ENCODE measurements at places on chromosomes 7 and 10.
A peak's percentile ranks its signal among the peaks of the same experiment; 100 is the strongest.

DNA sequence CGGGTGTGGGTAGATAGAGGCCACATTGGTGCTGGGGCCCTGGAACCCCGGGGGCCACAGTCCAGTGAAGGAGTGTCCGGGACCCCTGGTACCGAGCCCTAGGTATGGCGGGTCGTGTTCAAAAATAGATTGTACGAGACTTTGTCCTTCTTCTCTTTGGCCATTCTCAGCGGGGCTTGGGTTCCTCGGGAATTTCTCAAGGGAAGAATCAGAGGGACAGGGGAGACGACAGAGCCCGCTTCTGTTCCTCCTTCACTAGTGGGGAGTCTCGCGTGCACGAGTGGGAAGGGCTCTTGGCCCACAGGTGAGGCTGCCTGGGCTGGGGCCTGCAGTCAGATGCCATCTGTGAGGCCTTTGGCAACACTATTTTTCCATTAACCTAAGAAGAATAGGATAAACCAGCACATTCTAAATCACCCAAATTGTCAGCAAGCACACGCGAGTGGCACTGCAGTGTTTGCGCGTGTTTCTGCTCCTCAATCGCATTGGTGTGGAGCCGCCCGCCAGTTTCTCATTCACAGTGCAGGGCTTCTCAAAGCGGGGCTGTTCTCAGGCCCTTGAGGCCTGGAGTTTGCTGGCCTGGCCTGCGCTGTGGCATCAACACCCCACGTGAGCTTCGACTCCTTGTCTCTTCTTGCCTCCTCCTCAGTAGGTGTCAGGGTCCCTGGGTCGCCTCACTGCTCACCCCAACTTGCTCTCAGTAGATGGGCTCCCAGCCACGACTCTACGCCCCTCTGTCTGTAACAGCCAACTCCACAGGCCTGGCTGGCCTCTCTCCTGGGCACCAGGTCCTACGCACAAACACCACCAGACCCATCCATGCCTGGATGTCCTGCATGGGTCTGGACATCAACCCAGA lies 187.6 kb upstream of the SHH start:
- no peak for DNase-seq

- no peak for DNase-seq
Measured at GRCh38 chr10:47244560-47245500, 55.2 kb upstream of the GDF10 start.

DNA sequence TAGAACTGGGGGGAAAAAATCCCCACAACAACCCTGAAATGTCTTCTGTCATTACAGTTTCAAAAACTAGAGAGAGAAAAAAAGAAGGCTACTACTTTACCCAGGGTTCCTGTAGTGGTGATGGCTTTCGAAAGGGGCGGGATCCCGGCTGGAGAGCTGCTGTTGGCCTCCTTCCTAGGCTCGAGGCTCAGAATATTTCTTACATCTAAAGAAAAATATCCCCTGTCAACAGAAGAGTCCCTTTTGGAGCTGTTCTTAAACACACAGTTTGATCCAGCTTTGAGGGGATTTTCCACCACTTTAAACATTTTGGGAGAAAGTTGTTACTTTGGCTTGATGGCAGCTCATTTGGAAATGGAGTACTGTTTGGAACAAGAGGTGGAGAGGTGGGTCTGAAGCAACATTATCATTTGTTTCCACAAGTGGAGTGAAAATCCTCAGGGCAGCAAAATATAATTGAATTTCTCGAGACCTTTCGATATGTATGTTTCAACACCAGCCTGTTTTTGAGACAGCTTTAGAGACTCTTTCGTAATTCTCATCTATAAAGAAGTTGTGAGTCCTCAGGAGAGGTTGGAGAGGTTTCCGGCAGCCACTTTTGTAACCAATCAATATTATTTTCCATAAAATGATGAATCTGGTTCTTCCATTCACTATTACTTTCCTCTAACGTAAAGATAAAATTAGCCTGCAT lies 5.1 kb downstream of the HOXA13 start:
- no peak for DNase-seq

- no peak for DNase-seq
Measured at GRCh38 chr10:127498087-127498486, 51.0 kb upstream of the NPS start.

DNA sequence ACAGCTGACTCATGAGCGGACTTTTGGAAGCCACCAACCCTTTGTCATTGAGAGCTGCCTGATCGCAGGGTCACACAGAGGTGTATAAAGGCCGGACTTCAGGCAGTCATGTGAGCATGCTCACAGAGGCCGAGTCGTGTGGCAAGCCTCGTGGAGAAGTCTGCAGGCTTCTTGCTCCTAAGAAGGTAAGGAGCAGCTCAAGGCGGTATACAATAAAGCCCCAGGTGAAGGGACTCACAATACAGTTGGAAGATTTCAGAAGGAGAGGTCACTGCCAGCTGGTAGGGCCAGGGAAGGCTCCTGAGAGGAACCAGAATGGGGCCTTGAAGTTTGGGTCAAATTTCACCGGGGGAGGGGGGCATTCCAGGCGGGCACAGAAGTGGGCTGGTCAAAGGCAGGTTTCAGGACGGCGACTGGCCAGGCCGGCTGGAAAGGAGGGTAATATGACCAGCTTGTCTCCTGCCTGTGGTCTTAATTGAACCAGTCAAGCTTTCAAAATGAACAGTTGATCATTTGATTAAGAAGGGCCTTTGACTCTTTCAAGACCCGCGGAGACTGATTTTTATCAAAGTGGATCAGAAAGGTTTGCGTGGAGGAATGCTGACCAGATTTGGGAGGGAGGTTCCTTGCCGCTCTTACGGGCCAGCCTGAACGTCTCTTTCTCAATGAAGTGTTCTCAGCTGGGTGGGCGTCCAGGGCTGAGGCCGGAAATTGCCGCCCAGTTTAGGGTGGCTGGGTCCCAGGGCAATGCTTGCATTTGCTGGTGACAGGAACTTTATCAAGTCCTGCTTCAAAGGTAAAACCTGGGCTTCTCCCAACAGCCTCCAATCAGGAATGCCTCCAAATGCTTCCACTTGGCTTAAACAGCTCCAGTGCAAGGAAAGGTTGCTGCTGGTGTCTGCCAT lies 178.6 kb downstream of the EMX2 start:
- DNase-seq = no peak

- no peak for DNase-seq
Measured at GRCh38 chr7:156456503-156457115, 184.0 kb upstream of the RNF32 start.

GRCh38 chr7:156017431-156017830 lies 205.2 kb upstream of the SHH start:
- DNase-seq = no peak

- no peak for DNase-seq
Measured at GRCh38 chr7:22694597-22695207, 32.3 kb upstream of the IL6 start.

GRCh38 chr7:18345641-18346234 lies 149.8 kb upstream of the HDAC9 start:
- peak; percentile 69 for DNase-seq
